Cerebellum (tissue), 4 donors: ENCODE measurements at places on chromosomes 16 and 17.

DNA sequence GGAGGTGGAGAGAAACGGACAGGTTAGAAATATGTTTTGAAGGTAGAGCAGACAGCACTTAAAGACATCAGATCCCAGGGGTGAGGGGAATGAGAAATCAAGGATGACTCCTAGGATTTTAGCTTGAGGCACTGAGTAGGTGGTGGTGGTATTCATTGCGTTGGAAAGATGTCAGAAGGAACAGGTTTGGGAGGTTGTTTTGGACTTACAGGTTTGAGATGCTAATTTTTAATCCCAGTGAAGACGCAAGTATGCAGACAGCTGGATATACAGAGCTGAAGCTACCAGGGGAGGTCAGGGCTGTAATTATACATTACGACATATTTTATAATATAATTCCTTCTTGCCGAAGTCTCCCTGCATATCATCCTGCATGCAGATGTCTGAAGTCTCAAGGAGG is 433.3 kb downstream of the XYLT1 start:
- no peak for DNase-seq

GRCh38 chr17:12395733-12396354 is 269.8 kb upstream of the MYOCD start:
- DNase-seq = no peak

- no peak for DNase-seq
These were observed 10.6 kb upstream of the TMIGD1 start for GRCh38 chr17:30344283-30345088.

- no peak for DNase-seq
These were observed at the start of gene TOX3 for GRCh38 chr16:52547004-52547833. Gene TOX3, minus strand, starts transcription at chr16:52547143. Its CDS starts 420 bp downstream, at chr16:52546723.

- peak; percentile 43 for DNase-seq
These were observed 1.1 kb downstream of the ANKRD11 start for GRCh38 chr16:89489040-89489897.

DNA sequence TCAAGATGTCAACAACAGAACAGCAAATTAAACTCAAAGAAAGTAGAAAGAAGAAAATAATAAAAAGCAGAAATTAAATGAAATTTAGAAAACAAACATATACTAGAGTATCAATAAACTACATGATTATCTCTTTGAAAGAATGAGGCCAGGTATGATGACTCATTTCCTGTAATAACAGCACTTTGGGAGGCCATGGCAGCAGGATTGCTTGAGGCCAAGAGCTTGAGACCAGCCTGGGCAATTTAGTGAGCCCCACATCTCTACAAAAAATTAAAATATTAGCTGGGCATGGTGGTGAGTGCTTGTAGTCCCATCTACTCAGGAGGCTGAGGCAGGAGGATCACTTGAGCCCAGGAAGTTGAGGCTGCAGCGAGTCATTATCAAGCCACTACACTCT is 232.5 kb downstream of the RAB11FIP4 start:
- DNase-seq = no peak

DNA sequence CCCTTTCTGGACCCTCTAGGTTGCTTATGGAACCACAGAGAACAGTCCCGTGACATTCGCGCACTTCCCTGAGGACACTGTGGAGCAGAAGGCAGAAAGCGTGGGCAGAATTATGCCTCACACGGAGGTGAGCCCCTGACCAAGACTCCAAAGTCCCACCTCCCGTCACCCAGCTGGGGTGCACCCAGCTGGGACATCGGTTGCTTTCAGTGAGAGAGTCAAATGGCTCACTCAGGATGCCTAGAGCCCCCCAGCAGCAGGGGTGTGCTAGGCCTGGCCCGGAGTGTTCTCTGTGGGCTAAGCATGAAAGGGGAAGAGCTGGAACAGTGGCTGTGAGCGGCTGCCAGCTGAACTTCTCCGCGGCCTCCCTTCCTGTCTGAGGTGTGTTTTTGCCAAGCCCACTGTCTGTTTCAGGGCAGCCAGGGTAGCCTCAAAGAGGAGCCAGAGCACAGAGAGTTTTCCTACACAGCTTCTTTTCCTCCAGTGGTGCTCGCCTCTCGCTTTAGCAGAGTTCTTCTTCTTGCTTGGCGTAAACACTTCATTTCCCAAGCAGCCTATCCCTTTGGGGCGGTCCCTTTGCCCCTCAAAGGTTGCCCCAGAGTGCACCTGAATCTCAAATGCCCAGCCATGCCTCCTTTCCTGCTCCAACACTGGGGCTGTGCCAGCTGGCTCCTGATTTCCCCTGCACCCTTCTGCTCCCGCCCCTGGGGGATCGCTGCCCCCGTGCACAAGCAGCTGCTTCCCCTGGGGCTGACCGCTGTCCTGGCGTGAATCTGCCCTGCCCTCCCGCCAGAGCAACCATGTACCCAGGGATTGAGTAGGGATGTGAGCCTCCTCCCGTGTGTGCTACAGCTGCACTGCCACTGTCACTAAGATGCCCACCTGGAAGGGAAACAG is 2.6 kb upstream of the CHAD start:
- no peak for DNase-seq

- no peak for DNase-seq
These were observed 24.1 kb upstream of the MPHOSPH6 start for GRCh38 chr16:82194086-82194485.

DNA sequence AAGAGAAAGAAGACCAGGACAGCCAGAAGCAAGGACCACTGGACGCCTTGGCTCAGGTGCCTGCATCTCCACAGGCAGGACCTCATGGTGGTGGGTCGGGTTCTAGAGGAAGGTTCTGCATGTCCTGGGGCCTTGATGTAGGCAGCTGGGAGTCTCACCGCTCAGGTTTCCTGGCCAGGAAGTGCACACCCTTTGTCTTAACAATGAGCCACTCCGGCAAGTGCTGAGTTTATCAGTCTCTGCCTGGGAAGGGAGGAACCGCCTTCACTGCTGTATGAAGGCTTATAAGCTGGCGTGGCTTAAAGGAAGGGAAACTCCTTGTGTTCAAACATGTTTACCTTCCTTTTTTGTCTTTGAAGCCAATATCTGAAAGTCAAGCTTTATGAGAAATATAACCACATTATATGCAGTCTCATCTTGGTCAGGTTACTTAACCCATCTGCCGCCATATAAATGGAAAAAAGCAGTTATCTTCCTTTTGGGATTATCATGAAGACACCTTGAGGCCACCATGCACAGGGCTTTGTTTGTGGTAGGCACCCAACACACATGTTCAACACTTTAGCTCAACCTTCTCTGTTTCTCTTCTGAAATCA is at the start of gene ST6GALNAC1:
Gene ST6GALNAC1 (minus strand): TSS at position 205 of the 596 bp plus-strand sequence. CDS start 119 bp downstream, at position 86.
- DNase-seq = no peak

DNA sequence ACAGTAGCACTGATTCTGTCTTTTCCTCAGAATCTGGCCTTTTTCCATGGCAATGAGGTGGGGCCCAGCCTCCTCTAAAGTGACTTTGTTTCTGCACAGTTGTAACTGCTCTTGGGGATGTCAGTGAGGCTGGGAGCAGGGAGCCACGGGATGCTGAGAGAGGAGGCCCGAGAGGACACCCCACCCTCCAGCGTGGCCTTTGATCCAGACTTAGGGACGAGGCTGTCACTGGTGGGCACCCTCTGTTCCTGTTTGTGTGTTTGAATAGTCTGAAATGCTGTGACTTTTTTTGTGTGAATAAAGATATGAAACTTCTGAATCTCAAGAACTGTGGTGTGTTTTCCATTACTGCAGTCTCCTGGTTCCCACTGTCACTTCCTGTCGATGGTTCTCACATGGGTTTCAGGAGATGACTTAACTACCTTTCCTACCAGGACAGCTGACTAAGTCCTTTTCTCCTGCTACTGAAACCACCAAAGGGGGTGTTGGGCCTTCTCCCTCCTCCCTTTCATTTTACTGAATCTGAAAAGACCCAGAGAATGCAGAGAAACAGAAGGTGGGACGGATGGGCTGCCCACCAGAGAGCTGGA is 18.6 kb downstream of the KCTD2 start:
- no peak for DNase-seq

DNA sequence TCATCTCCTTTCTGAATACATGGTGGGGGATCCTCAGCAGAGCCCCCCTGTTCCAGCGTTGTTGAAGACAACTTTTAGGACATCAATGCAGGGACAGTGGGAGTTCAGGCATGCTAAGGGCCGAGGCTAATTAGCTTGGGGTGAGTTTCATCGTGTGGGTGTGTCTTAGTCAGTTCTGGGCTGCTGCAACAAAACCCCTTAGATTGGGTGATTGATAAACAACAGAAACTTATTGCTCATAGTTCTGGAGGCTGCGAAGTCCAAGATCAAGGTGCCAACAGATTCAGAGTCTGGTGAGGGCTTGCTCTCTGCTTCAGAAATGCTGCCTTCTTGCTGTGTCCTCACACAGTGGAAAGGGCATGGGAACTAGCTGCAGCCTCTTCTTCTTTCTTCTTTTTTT is 214.0 kb downstream of the NTN1 start:
- DNase-seq = no peak

DNA sequence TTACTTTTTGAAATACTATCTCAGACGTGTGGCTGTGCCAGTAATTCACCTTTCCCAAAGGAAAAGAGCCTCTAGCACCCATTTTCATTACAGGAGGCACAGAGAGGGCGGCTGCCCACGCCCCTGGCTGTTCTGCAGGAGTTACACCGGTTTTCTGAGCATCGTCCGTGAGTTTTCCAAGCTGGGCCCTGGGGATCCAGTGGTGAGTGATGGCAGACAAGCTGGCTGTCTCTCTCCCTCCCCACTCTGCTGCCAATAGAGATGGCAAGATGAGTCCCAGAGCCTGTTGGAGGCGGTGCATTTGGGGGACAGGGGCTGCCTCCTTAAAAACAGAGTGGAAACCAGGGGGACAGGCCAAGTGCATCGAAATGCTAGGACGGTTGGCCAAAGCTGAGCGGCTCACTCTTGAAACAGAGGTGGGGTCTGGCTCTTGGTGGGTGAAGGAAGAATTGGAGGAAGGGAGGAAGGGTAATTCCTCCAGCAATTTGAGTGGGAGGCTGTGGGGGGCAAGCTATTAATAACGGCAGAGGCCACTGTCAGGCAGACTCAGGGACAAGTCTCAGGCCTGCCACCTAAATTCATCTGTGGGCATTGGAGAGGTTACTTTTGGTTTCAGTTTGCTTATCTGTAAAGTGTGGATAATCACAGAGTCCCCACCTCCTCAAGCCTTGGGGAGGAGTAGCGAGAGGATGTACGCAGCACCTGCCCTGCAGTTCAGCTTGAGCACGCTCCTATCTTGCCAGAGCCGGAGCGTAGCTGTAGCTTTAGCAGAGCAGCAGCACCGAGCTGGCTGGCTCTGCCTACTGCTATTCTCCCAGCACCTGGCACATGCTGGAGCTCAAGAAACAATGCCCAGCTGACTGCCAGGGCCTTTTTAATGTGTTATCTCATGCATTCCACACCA is 7.5 kb upstream of the NOS2 start:
- peak; percentile 40 for DNase-seq

GRCh38 chr17:17252149-17252661 is 15.2 kb upstream of the FLCN start:
- no peak for DNase-seq

GRCh38 chr17:72504783-72505182 is 384.0 kb downstream of the SOX9 start:
- DNase-seq = no peak

GRCh38 chr17:40554646-40555295 is 10.5 kb downstream of the CCR7 start:
- DNase-seq = no peak

DNA sequence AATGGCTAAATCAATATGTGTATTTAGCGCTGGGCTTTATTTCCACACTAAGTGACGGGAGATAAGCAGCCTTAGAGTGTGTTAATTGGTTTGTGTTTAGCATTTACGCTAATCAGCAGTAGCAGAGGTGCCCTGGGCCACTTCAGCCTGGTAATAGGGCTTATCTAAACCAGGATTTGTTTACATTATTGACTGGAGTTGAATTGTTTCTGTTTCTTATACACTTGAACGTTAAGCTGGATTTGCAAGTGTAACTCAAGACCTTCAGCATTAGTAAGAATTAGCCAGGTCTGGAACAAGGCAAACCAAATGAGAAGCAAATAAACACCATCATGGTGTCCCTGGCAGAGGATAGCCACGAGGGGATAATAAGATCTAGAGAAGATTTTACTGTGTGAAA is 313.6 kb downstream of the HS3ST4 start:
- DNase-seq = no peak

DNA sequence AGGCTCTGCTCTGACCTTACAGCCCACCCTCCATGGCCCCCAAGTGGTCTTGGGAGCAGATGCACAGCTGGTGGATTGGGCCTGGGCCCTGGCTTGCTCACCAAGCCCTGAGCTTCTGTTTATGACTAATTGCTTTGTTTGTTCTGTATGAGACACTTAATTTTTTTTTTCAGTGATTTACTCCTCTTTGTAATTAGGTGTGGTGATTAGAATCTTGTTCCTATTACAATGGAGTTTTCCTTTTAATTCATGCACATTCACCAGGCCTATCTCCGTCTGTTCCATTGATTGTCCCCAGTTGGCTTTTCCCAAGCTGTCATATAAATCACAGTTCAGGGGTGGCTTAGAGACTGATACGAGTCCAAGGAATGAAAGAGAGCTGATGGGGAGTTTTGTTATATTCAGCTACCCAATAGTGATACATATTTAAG is 242.3 kb downstream of the CCDC182 start:
- no peak for DNase-seq

DNA sequence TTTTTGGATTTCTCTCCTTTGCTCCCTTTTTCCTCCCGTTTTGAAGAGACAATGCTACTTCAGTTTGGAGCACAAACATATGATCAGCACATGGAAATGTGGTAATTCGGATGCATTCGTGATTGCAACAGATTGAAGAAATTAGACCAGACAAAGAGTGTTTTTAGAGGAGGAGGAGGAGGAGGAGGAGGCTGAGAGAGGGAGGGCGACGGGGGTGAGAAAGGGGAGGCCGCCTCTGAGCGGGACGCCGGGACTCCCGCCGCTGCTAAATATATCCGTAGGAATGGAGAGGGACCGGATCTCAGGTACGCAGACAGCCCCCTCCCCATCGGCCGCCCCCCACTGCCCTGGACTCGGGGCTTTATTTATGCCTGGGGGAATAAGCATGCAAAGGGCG is 179.3 kb downstream of the SEC14L1 start:
- no peak for DNase-seq
